CD4-positive, alpha-beta memory T cell (primary cell): ENCODE measurements at places on chromosomes 5 and 9. TPM values are rescaled to one million over a fixed set of nuclear protein-coding genes. Genes with fewer than 3 reads are reported as not detected.

FIBCD1 gene
- not detected for total RNA-seq

DNA sequence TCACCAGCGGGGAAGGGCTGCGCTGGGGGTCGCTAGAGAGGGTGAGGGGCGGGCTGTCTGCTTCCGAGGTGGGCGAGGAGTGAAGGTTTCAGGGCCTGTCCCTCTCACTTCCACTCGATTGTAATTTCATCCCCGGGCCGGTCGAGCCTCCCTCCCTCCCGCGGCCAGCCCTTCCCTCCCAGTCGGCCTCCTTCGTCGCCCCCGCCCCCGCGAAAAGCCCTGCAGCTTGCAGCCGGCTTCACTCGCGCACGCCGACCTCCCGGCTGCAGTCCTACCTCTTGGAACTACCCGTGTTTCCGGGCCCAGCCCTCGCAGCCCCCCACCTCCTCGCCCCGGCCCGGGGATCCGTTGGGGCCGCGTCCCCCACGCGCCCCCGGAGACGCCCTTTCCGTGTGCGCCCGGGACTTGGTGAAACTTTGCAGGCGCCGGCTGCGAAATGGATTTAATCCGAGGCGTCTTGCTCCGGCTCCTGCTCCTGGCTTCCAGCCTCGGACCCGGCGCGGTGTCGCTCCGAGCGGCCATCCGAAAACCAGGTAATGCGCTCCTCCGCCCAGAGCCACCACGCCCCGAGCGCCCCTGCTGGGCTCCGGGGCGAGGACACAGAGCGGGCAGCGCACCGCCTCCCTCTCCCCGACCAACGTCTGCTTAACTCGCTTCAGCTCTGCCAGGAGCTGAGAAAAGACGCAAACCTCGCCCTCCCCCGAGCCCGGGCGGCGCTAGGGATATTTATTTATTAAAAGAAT, at the start of gene EGFLAM:
Gene EGFLAM (plus strand): TSS at position 241 of the 743 bp plus-strand sequence. CDS start 196 bp downstream, at position 437.
- no peak within 1 kb of the TSS for H3K27ac ChIP-seq
- no peaks in the 10 kb centered on the region for H3K36me3 ChIP-seq
- peaks cover 6% of the 10 kb centered on the region for H3K4me1 ChIP-seq

DNA sequence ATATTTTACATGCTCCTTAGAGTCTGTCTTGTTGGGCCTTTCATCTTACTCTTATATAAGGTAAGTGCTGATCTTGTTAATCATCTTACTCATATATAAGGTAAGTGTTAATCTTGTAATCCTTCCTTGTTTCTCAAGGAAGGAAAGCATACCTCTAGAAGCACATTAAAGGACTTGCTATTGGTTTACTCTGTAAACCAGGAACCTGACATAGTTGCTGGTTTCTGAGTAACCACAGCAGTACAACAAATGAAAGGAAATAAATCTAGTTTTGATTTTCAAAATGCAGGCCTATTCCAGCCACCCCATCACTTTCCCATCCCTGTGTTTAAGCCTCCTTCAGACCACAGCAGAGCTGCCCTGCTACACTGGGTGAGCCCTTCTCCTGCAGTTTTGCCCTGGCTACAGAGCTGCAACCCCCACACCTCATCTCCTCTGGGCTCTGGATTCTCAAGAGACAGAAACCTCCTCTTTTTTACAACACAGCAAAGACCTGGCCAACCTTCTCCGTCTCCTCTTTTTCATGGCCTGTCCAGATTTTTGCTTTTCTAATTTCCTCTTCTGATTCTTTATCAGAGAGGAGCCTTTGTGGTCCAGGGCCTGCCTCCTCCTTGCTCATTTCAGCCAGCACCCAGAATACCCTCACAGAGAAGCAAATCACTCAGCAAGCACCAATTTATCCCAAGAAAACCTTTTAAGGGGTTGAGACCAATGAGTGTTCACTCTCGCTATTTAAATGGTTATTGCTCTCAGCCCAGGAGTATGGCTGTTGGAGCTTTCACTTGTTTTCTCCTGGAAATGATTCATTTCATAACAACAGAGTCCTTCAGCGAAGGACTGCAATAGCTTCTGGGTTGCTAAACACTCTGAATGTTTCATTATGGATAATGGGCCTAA, 103.2 kb downstream of the FSTL4 start:
- H3K4me3 ChIP-seq = no peak overlapping the region
- no peaks in the 10 kb centered on the region for H3K4me1 ChIP-seq
- H3K27ac ChIP-seq = no peak overlapping the region

GRCh38 chr5:134769206-134769605, 10.6 kb downstream of the DDX46 start:
- H3K4me1 ChIP-seq = no peaks in the 10 kb centered on the region
- H3K36me3 ChIP-seq = peaks cover 64% of the 10 kb centered on the region
- H3K27me3 ChIP-seq = no peaks in the 10 kb centered on the region
- no peak overlapping the region for H3K4me3 ChIP-seq
- DNase-seq = no peak

DNA sequence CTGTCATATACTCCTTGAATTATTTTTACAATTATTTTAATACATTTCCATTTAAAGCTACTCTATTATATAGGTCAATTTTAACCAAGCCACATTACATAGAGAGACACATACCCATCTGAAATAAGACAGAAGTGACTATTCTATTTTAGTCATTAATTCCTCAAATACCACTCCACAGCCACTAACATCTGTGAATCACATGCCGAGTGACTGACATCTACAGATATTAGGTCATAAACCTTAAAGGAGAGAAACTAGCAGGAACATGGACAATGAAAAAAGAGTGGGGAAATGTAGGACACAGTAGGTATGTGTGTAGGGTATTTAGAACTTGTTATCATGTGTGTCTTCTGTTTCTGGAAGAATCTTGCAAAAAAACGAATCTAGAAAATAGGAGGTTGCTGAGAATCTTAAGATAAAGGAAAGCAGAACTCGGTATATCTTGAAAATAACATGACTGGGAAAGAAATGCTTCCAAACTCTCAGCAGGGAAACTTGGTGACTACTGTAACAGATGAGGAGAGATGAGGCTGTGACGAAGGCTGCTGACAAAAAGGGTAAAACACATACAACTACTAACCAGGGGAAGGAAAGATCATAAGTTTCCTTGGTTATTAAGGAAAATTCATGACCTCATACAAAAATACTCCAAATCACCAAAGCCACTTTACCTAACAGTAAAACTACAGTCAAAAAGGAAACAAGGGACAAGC, 84.6 kb downstream of the PLPP1 start:
- no peaks in the 10 kb centered on the region for H3K4me1 ChIP-seq
- H3K4me3 ChIP-seq = no peak overlapping the region
- no peak for DNase-seq
- H3K27me3 ChIP-seq = no peaks in the 10 kb centered on the region

DNA sequence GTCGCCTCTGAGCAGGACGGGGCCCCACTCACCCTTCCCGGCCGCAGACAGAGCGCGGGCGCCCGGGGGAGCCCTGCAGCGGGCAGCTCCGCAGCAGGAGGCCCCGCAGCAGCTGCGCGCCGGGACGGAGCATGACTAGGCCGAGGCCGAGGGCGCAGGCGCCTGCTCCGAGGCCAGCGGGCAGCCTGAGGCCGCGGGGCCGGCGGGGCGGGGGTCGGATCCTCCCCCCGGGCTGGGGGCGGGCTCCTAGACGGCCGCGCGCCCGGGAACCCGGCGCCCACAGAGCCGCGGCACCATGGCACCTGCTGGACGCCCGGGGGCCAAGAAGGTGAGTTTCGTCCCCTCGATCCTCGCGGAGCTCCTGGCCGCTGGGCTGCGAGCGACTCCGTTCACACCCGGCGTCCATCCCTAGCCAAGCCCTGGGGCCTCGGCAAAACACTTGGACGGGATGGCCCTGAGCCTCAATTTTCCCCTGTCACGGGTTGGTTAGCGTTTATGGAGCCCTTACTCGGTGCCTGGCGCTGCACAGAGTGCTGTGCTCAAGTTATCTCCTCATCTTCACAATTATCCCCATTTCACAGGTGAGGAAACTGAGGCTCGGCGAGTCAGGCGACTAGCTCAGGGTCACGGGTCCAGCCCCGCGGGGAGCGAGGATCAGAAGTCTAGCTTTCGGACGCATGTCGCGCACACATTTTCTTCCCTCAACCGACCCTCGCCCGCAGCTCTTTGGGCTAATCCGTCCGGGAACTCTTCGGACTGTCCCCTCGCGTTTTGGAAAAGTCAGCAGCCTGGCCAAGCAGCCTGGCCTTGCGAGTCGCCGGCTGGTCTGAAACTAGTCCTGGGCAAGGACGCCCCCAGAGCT, at the start of the genes BHMT2 and DMGDH:
Gene BHMT2 (plus strand): TSS at position 280 of the 862 bp plus-strand sequence. CDS start 16 bp downstream, at position 296.
Gene DMGDH (minus strand): TSS at position 187 of the 862 bp plus-strand sequence. CDS start 54 bp downstream, at position 133.
- no peak within 1 kb of the TSS for H3K4me3 ChIP-seq
- H3K4me1 ChIP-seq = no peaks in the 10 kb centered on the region
- no peak for DNase-seq
- H3K36me3 ChIP-seq = no peaks in the 10 kb centered on the region
- no peaks in the 10 kb centered on the region for H3K27me3 ChIP-seq

DNA sequence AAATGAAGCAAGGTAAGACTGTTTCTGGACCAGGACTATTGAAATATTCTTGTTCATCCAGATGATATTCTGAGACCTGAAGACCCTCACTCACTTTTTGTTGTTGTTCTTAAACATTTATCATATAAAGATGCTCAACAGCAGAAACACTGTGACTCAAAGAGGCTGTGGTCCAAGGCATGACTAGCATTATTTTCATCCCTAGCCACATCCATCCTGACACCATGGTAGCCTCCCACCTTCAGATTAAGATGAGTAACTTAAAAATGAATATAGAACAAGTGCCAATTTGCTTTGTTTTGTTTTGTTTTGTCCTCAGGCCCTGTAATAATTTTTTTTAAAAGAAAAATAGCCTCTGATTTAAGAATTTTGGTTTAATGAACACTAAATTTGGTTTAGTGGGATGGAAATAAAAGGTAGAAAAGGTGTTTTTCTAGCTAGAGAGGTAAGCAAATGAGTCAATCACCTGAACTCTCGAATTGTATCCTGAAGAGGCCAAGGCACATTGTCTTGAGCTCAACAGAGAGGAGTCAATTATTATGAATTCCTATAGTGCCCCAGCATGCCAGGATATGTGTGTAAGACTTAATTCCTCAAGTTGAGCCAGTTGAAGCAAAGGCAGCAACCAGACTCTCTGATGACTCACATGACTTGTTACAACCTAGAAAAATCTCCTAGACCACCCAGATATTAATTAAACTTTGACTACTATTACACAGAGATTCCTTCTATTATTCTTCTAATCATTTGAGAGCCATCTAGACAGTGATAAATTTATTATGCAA, 380.1 kb upstream of the TUSC1 start:
- H3K27me3 ChIP-seq = no peaks in the 10 kb centered on the region
- DNase-seq = no peak
- no peak overlapping the region for H3K27ac ChIP-seq
- no peaks in the 10 kb centered on the region for H3K4me1 ChIP-seq
- no peak overlapping the region for H3K4me3 ChIP-seq
- H3K36me3 ChIP-seq = no peaks in the 10 kb centered on the region
